ENCODE measurements at places on chromosomes 4 and X.

DNA sequence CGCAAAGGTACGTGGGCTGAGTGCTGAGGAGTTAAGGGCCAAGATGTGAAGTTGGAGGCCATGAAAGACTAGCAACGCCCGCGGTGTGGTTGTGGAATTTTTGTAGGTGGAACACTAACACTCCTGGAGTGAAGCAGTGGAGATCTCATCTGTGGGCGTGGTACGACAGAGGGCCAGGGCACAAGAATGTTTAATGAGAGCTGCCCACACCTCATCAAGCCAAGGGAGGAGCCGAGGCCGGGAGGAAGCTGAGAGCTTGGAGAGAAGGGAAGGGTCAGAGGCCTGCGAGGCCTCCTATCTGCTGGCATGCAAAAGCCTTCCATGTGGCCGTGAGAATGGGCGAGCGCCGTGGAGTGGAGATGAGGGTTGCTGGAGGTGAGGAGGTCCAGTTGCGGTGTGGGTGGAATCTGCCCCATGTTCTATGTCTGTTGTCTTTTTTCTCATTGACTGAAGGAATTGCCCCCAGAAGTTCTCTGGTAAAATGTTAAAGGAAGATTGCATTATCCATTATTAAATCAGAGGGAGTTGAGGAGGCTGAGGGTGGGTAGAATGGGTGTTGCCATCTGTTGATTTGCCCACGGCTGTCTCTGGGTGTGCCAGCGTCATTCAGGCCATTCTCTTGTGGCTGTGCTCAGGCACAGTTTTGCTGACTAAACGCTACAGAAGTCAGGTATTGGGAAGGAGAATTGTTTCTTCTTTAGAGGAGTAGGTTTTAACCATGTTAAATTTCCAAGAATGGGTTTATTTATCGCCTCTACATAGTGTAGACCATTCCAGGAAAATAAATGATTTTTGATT lies 19.8 kb downstream of the SNX25 start:
- H3K36me3 ChIP-seq, result no peaks in the 10 kb centered on the region
- peaks cover 9% of the 10 kb centered on the region for H3K4me1 ChIP-seq
- H3K27ac ChIP-seq, result no peak overlapping the region

DNA sequence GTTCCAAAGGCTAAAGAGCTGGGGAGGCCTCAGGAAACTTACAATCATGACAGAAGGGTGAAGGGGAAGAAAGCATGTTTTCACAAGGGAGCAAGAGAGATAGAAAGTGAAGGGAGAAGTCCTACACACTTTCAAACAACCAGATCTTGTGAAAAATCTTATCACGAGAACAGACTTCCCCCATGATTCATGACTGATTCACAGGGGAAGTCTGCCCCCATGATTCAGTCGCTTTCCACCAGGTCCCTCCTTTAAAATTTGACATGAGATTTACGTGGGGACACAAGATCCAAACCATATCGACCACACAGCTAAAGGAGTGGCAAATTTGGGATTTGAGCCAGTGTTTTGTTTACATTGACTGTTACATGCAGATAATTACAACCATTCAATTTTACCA lies 971.1 kb upstream of the HS3ST1 start:
- no peak for DNase-seq
- no peak overlapping the region for H3K4me3 ChIP-seq
- no peaks in the 10 kb centered on the region for H3K36me3 ChIP-seq
- no peak overlapping the region for H3K27ac ChIP-seq
- H3K4me1 ChIP-seq, result no peaks in the 10 kb centered on the region
- no peaks in the 10 kb centered on the region for H3K27me3 ChIP-seq

DNA sequence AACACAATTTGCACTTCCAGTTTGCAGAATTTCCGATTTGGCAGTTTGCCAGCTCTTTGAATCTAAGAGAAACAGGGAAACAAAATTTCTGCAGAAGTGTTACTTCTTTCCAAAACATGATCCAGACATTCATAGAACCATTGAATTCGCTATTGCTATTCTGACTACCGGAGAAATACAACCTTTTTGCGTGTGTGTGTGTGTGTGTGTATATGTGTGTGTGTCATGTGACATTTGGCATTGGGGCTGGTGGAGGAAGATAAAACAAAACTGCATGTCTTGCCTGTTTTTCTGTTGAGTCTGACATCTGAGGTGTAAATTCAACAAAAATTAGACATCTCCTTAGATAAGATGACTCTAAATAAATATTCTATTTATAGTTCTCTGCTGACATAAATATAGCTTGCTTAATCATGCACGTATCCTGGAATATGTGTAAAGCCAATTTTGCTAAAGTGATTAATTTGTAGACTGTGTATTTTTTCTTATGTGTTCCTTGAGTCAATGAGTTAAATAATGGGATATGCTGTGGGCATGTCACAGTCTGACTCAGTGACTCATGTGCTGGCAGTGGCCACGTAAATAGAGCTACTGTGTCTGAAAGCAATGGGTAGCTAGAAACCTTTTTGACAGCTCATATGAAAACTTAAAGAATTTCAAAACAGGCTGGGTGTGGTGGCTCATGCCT lies 98.9 kb downstream of the HPGD start:
- no peaks in the 10 kb centered on the region for H3K36me3 ChIP-seq
- H3K27me3 ChIP-seq, result no peaks in the 10 kb centered on the region
- H3K27ac ChIP-seq, result no peak overlapping the region
- no peak overlapping the region for H3K4me3 ChIP-seq

- peak; percentile 3 for DNase-seq
- peak overlapping the region; percentile 97 for H3K27ac ChIP-seq
- H3K36me3 ChIP-seq, result no peaks in the 10 kb centered on the region
- no peaks in the 10 kb centered on the region for H3K27me3 ChIP-seq
Measured at GRCh38 chrX:52933976-52934703, 24.2 kb downstream of the FAM156A start.

DNA sequence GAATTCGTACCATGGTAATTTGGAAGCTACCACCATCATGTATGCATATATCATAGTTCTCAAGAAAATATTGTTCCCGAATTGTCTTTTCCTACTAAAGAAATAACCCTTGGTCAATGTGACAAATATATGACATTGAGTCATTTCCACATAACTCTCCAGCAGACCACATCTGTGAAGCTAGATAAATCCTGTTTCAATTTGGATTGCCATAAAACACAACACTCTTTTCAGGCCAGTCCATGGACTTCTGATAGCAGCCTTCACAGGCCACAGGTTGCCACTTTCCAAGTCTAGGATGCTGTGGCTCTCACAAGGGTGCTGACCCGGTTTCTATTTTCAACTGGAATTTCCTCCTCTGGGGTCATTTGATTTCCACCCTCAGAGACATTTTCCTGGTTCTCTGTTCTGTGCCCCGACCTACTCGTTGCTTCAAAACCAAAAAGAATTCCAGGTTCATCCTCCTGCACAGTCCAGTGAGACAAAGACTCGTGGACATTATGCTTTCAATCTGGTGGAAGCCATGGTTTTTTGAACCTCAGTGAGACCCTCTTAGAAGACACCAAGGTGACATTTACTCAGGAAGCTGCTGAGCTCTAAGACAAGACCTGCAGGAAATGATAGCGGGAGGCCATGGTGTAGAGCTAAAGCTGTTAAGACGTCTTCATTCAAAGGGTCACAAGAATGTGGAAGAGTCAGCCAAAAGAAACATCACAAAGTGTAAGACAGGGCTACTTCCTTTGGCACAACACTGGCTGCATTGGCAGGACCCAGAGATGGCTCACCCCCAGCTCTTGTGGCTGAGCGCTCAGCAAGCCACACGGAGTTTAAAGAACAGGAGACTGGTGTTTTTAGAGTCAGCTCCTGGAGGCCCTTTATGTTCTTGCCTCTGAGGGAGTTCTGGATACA lies 119.8 kb downstream of the AMELX start:
- no peaks in the 10 kb centered on the region for H3K36me3 ChIP-seq
- H3K27ac ChIP-seq, result no peak overlapping the region
- H3K27me3 ChIP-seq, result no peaks in the 10 kb centered on the region
- H3K4me3 ChIP-seq, result no peak overlapping the region
- peak; percentile 35 for DNase-seq

DNA sequence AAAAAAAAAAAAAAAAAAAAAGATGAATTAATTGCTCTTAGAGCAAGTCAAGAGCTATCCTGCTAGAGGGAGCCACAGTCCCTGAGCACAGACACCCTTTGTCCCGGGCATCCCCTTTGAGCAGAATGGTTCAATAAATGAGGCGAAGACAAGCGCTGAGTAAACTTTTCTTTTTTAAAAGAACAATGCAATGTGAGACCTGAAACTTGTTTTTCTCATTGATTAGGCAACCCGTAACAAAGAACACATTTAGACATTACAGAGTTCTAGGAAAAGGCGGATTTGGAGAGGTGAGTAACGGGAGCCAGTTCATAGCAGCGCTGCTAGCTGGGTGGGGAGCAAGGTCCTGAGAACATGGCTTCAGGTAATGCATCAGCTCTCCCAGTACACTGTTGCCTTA lies 46.1 kb downstream of the GRK4 start:
- H3K27me3 ChIP-seq, result no peaks in the 10 kb centered on the region
- DNase-seq, result peak; percentile 4
- no peak overlapping the region for H3K27ac ChIP-seq
- no peak overlapping the region for H3K4me3 ChIP-seq
- H3K36me3 ChIP-seq, result no peaks in the 10 kb centered on the region

- H3K36me3 ChIP-seq, result no peaks in the 10 kb centered on the region
- no peaks in the 10 kb centered on the region for H3K4me1 ChIP-seq
- H3K4me3 ChIP-seq, result no peak overlapping the region
- H3K27me3 ChIP-seq, result no peaks in the 10 kb centered on the region
- H3K27ac ChIP-seq, result no peak overlapping the region
Measured at GRCh38 chr4:71841336-71841735, 57.5 kb upstream of the GC start.

DNA sequence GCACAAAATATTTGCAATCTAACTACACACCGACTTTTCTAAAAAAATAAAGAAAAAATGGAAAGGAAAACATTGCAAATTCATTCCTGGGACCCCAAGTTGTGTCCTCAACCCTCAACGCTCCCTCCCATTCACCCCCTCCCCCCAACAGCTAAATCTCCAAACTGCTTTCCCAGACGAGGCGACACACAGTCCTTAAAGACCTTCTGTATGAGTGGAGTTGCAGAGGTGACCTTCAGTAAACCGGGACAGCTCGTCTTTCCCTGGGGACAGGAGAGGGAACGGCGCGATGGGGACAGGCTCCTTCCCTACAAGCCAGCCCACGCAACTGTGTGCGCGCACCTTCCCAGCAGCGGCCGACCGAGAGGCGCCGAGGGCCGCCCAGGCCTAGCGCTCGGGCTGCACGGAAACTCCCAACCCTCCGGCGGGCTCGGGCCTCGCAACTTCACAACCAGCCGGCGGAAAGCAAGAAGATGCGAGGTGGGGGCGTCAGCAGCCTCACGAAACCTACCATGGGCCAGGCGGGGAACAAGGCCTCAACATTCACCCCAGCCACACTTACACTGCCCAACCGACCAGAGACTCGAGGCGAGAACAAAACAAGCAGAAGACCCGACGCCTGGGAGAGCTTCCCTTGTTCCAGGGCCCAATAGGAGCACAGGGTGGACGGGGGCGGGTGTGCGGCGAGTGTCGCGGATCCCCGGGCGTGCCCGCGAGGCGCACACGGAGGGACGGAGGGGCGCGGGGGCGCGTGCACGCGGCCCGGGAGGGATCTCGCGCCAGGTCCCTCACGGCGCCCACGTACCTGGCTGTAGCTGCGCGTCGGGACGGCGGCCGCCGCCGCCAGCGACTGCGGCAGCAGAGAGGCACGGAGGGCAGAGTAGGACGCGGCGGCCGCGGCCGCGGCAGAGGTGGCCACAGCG lies 763 bp downstream of the GRSF1 start:
- peaks cover 14% of the 10 kb centered on the region for H3K36me3 ChIP-seq
- H3K27ac ChIP-seq, result peak overlapping the region; percentile 89
- DNase-seq, result peak; percentile 58
- no peaks in the 10 kb centered on the region for H3K4me1 ChIP-seq
- H3K27me3 ChIP-seq, result no peaks in the 10 kb centered on the region

GRCh38 chrX:94961730-94962129 lies 1287.7 kb downstream of the FAM133A start:
- H3K36me3 ChIP-seq, result no peaks in the 10 kb centered on the region
- H3K4me3 ChIP-seq, result no peak overlapping the region
- H3K27me3 ChIP-seq, result no peaks in the 10 kb centered on the region

DNA sequence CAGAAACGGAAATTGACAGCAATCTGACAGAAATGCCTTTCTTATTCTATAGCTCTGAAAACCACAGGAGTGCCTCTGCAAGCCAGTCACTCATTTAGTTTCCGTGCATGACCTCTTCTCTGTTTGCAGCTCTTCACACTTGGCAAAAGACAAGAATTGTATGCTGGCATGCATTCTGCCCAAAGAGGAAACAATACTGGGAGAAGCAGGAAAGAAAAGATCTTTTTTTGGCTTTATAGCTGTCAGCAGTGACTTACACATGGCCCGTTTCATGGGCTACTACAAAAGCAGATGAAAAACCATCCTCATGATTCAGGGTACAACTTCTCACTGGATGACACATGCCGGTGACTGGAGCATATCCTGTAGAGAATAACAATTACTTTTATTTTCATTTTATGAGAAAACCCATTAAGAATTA lies 249.4 kb downstream of the ADAMTS3 start:
- H3K4me1 ChIP-seq, result peaks cover 19% of the 10 kb centered on the region
- H3K36me3 ChIP-seq, result no peaks in the 10 kb centered on the region
- peak; percentile 64 for DNase-seq
- H3K27me3 ChIP-seq, result no peaks in the 10 kb centered on the region
- H3K27ac ChIP-seq, result peak overlapping the region; percentile 52

DNA sequence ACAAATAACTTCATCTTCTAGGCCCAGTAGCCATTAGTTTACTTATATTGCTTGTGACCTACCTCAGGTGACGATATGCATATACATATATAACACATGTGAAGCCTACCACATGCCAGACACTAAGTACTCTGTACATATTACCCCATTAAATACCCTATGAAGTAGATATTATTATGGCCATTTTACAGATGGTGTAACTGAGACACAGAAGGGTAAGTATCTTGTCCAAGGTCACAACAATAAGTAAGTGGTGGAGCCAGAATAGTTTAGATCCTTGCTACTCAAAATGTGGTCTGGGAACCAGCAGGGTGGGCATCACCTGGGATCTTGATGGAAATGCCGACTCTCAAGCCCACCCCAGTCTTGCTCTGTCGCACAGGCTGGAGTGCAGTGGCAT lies 78.1 kb upstream of the RAPGEF2 start:
- no peak overlapping the region for H3K4me3 ChIP-seq
- H3K36me3 ChIP-seq, result no peaks in the 10 kb centered on the region
- H3K4me1 ChIP-seq, result no peaks in the 10 kb centered on the region
- H3K27me3 ChIP-seq, result no peaks in the 10 kb centered on the region
- no peak overlapping the region for H3K27ac ChIP-seq

DNA sequence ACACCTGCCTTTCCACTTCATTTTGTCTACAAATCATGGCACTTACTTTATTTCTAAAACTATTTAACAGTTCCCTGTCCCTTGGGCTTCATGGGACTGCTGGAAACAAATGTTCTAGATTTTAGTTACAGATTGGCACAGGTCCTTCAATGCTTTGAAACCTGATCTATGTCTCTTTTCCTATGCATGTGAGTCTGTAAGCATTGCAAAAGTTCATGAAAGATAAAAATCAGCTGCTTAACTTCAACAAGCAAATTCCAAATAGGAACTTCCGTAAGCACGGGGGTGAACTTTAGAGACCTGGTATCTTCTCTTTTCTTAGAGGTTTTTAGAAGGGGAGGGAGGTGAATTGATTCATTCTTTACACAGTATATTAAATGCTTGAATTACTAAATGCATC lies 9.5 kb downstream of the LGI2 start:
- no peak overlapping the region for H3K4me3 ChIP-seq
- no peaks in the 10 kb centered on the region for H3K4me1 ChIP-seq

All from astrocyte (in vitro differentiated cells and primary cell).